ENCODE measurements at places on chromosomes 11 and 22. TPM values are rescaled to one million over a fixed set of nuclear protein-coding genes. Genes with fewer than 3 reads are reported as not detected.
A peak's percentile ranks its signal among the peaks of the same experiment; 100 is the strongest.

Gene SCN4B
- not detected for total RNA-seq

Gene MMP12
- total RNA-seq: not detected

Gene NEFH
- not detected for total RNA-seq

Gene CALCA
- 1.3 TPM for total RNA-seq

Gene PTPRCAP
- not detected for total RNA-seq

Gene TREH
- not detected for total RNA-seq

Gene CRYBB3
- not detected for total RNA-seq

Gene ANKRD49
- total RNA-seq: 16.7 TPM

DNA sequence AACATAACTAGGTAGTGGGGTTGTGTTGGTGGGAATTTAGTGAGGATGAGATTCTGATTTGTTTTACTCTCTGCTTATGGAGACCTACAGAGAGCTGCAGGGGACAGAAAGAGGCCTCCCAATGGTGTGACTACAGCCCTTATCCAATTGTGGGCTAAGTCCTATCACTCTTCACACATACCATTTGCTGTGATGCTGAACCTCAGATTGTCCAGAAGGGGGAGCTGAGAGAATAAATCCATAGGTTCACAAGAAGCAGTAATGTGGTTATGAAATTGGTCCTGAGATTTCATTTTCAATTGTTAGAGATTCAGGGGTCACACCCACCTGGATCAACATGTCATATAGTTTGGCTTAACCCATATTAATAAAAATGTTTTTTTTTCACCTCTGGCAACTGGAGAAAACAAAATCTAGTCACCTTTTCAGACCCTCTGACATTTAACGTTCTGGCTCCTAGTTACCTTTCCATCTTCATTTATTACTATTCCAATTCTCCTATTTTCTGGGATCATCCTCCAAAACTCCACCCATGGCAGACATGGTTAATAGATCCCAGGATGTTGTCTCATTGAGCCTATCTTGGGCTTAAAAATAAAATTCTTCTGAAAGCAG is 53.3 kb upstream of the PTPN5 start:
- peak; percentile 26 for DNase-seq

- DNase-seq: peak; percentile 39
These were observed 7.6 kb downstream of the CARS1 start for GRCh38 chr11:3049430-3050243.

DNA sequence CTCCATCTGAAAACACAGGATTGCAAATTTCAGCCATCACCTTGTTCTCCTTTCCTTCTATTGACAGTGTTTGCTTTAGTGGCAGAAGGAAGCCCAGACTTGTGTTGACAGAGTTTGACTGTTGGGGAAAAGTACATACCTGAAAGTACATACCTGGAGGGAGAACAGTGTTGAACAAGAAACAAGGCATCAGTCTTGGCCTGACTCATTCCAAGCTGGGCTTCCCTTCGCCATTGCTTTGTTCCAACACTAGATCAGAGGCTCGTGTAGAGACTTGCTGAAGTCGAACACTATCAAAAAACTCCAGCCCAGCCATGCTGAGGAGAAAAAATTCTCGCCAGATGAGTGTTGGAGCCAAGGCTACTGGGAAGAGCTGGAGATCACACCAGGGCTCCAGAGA is 133.4 kb downstream of the BBOX1 start:
- no peak for DNase-seq

DNA sequence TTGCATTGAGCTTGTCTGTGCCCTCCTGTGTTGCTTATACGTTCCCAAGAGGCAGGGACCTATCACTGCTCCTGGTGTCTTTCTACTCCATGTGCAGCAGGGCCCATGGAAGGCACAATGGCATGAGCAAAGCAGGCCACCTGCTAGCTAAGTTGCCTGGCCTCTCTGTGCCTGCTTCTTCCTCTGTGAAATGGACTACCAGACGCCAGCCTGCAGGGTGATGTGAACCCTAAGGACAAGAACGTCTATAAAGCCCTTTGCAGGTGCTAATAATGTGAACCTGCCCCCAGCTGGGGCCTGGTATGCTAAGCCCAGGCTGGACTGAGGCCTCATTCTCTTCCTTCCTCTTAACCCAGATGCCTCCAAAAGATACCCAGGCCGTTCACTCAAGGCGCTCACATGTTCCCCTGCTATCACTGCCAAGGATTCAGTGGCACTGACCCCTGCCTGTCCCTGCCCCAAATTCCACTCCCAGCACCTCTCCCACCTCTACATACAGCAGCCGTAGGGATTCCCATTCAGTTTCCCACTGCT is 4.0 kb downstream of the GUCD1 start:
- no peak for DNase-seq

GRCh38 chr11:9060700-9061111 is 30.7 kb downstream of the SCUBE2 start:
- DNase-seq: no peak

DNA sequence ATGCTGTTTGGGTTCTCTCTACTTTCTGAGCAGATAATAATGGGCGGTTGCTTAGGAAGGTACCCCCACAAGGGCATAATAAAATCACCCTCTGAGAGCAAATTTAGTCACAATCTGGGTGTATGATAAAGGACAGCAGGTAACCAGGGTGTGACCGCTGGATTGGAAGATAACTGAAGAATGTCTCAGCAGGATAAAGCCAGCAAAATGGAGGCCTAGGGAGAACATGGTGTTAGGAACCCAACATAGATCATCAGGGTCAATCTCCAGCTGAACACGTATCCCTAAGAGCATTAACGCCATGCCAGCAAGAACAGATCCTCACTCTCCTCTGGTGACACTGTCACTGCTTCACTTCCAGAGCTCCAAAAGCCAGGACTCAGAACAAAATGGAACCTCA is 64.5 kb upstream of the SCUBE2 start:
- DNase-seq: no peak

DNA sequence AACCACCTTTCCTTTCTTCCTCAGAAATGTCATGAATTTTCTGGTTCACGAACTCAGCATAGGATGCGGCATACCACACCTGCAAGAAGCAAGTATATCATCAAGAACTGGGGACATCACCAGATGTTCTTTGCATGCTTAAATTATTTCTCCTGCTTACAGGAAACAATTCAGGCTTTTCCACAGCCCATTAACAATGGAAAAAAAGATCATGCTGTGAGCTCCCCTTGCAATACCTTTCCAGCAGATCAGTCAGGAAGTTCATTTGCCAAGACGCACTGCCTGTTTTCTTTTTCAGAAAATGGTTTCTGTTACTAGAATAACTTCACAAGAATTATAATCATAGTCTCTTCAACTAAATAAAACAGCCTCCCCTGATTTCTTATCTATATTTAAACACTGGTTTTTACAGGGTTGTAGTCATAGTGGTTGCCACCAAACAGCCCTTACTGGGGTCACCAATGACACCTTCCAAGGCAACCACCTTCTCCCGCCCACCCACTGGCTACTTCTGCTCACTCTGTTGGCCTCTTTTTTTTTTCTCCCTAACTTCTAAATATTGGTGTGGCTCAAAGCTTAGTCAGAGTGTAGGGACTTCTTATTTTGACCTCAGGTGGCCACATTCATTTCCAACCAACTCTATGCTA is 42.3 kb upstream of the NFRKB start:
- no peak for DNase-seq

- no peak for DNase-seq
These were observed 349.8 kb upstream of the PLET1 start for GRCh38 chr11:112610494-112610893.

DNA sequence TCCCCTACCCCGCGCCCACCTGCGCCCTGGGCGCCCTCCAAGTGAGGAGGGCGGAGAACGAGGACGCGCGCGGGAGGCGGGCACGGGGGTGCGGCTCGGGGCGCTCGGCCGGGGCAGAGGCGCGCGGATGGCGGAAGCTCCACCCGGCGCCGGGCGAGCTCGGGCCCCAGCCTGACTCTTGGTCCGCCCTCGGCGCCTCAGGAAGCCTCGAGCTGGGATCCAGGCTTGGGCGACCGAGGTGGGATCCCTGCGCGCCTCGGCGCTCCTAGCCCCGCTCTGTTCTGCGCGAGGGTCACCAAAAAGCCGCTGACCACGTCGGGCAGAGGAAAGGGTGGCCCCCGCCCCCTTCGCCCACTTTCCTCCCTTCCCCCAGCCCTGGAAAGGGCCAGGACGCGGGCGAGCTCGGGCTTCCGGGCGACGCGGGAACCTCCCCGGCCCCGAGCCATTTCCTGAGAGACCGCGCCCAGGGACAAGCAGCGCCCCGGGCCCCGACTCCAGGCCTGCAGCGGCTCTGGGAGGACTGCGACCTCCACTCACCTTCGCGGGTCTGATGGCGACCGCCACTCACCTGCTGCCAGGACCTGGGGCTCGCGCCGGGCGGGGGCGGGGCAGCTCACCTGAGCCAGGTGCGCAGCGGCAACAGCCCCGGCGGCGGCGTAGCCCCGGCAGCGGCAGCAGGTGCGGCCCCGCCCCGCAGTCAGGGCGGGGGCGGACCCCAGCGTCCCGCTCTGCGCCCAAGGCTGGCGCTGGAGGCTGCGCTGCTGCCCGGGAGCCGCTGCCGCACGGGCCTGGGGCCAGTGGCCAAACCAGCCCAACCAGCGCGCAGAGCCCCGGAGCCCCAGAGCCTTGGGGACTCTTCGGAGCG is 2.2 kb upstream of the SIGIRR start:
- no peak for DNase-seq

- no peak for DNase-seq
These were observed 14.9 kb downstream of the FZD4 start for GRCh38 chr11:86940122-86940777.

GRCh38 chr22:38082986-38083710 is 836 bp downstream of the SLC16A8 start:
- no peak for DNase-seq

DNA sequence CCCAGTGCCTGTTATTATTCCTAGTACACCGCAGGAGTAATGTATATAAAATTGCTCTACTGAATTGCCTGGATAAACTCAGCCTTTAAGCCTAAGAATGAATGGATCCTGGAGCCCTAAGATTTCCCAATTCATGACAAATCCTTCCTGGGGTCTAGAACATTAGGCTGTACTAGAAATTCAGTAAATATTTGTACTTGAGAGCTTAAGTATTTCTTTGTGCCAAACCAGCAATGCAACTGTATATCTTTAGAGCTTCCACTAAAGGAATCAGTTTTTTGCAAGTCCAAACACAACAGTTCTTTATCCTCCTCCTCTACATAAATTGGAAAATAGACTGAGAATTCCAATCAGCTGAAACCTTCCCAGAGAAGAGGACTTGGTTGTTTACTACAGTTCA is 65.6 kb downstream of the FAM168A start:
- no peak for DNase-seq

DNA sequence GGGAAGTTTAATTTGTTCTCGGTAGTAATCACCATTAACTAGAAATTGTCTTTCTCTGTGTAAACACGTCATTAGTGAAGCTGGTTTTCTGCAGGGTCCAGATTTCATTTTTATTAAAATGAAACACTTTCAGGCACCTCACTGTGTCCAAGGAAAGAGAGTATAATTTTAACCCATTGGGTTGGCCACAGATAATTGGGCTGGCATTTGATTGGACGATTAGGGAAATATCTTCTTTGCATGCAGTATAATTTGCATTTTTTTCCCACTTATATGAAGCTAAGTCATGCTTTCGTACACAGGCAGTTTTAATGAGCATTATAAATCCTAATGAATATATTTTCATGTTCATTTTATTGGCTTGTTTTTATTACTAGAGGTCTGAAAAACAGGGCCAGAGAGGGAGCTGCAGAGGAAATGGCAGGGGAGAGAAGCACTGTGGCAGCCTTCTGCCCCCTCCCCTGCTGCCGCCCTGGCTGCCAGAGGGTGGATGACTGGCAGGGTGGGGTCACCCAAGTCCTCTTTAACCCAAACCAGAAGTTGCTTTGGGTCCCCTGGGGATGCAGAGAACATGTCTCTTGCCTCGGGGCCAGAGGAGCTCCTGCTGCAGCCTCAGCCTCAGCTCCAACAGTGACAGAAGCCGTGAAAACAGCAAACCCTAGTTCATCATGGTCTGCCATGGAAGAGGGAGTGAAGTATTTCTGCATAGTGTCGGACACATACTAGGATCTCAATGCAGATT is 93.9 kb downstream of the PKNOX2 start:
- DNase-seq: no peak
